ENCODE measurements at places on chromosomes 1 and 21. TPM values are rescaled to one million over a fixed set of nuclear protein-coding genes. Genes with fewer than 3 reads are reported as not detected.

DNA sequence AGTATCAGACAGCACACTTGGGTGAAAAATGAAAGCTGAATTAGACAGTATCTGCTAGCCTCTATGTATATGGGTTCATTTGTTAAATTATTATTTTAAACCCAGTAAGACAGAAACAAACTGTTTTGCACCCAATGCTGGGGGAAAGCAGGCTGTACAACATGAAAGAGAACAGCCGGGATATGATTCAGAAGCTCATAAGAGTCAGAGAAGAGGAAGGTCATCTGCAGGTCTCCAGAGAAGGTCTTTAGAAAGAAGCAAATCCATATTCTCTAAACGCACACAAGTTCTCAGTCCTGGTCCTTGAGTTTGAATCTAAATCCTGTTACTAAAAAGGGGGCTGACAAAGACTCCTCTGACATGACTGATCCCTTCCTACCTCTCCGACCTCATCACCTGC, 155.1 kb downstream of the SIPA1L2 start:
- DNase-seq, result no peak

DNA sequence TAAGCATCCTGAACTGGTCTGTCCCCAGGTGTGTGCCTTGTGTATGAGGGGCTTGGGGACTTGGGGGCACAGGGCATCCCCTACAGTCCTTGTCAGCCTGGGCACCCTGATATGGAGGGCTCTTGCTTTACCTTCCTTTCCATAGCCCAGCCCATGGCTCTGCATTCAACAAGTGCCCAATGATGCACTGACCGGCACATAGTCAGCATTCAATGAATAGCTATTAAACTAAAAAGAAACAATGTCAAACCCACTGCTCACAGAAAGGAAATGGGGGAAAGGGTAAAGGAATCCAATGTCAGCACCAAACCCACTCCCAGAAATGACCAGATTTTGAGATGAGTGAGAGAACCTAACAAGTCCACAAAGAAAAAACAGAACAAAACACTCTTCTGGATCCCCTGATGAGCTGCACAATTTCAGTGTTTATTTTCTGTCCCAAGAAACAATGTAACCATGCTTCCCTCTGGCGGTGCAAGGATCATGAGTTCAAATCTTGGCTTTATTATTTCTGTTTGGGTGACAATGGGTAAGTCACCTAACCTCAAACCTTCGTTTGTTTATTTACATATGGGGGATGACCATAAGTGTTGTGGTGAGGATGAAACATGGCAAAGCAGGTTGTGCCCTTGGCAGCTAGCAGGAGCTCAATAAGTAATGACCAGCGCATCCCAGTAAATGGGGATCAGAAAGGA, 22.0 kb downstream of the SYT6 start:
- DNase-seq, result no peak

GRCh38 chr21:33598051-33598450, 9.6 kb upstream of the DONSON start:
- no peak for DNase-seq

GRCh38 chr1:215710036-215710898, 143.2 kb downstream of the KCTD3 start:
- DNase-seq, result no peak

GRCh38 chr1:232655028-232655745, 25.3 kb upstream of the SIPA1L2 start:
- no peak for DNase-seq

DNA sequence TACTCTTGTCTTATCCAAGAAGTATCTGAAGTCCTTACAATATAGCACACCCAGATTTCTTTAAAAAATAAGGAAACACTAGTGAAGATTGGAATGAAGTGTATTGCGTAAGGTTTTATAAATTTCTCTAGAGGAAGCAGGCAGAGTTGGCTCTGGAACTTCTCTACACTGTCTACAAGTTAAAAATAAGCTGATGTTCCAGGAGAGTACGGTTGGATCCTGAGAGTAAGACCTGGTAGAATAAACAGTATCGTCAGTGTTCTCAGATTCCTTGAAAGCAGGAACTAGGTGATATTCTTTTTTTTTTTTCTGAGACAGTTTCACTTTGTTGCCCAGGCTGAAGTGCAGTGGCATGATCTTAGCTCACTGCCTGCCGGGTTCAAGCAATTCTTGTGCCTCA, 107.9 kb downstream of the USP25 start:
- no peak for DNase-seq

DNA sequence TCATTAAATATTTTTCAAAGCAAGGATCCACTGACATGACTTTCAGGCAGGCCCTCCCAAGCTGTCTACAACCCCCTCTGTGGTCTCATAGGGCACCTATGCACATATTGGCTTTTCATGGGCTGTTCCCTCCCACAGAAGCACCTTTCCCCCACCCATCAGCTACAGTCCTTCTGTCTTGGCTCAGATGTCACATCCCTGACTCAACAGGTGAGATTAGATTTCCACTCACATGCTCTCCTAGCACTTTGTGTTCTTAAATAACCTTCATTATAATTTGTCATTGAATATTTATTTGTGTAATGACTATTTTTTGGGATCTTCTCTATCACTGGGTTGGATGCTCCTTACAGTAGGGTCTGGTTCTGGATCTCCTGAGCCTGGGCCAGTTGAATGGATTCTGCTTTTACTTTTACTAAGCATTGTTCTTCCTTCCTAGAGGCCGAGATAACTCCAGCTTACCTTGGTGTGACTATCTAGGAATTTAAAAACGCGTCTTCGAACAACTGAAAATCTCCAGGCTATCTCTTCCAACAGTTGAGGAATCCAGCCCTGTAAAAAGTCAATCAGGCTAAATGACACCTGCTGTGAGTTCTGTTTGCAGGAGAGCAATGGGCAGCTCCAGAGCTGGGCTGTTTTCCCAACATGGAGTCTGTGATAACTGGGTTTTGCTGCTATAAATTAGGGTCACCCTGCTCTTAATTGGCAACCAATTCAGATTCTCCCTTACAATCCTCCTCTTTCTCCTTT, 16.2 kb downstream of the ROR1 start:
- DNase-seq, result no peak

DNA sequence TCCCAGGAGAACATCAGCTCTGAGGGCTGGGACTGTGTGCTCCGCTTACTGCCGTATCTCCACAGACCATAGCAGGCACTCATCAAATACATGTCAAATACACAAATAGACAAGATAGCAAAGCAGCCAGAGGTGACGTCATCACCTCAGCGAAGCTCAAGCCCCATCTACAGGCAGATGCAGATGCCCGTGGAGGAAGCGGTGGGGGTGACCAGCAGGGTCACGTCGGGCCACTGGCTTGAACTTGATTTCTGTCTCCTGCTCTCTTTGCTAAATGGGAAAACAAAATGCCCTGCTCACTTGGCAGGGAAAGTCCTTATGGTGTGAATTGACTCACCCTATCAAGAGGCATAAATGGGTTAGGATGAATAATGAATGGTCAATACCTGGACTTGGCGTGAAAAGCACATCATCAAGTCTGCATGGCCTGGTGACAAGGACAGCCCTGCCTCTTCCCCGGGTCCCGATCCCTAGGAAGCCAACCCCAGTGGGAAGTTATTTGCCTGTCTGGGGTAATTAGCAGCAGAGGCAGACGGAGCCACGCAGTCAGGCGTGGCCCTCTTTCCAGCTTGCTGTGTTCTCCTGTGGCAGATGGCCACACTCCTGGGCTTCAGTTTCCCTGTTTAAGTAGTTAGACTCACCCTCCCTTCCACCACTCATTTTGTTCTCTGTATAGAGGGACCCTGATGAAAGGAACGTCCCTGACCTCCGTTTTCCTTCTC, 536.0 kb downstream of the NPHP4 start:
- DNase-seq, result no peak

GRCh38 chr21:30714946-30715345, 3.6 kb downstream of the KRTAP21-3 start:
- DNase-seq, result no peak

DNA sequence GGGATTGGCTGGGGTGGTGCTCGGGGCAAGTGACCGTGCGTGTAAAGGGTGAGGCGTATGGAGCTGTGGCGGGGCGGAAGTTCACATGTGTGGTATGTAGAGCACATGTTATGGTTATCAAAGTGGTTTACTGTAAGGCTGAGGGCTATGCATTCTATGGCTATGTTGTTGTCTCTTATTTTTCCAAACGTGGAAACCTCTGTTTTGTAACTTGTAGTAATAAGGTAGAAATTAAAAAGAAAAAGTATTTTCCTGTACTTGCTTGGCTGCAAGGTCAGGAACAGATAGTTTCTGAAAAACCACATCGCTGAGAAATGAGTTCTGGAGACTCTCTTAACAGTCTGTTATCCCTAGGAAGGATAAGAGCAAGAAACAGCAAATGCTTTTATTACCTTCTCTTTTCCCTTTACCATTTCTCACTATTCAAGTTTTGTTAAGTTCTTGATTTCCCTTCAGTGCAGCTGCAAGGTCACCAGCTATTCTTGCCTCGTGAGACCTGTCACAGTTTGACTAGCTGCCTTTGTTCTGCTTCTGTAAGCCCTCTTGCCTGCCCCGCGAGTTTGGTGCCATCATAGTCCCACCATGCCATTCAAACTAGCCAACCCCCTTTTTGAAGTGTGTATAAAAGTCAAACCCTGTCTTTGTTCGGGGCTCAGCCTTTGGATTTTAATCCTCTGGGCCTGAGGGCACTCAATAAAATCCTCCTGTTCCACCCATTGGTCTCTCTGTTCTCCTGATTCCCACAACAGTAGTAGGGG, 9.5 kb downstream of the RNU1-2 start:
- peak; percentile 65 for DNase-seq

- no peak for DNase-seq
Observed at GRCh38 chr21:35607406-35607805, 452.9 kb downstream of the SETD4 start.

DNA sequence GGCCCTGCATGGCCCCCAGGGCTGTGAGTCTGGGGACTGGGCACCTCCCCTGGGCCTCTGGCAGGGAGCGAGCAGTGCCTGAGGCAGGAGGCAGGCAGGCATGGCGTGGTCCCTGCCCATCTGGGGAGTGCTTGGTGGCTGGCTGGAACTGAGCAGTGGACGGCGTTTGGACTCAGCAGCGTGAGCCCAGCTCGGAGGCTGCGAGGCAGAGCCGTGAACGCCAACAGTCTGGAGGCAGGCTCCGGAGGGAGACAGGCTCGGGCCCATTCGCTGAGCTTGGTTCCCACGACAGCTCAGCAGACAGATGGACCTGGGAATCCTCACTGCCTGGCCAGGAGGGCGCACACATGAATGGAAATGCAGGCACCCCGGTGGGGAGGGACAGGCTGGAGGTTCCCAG, 160.7 kb upstream of the POU3F1 start:
- no peak for DNase-seq

- no peak for DNase-seq
Observed at GRCh38 chr1:224198572-224198971, 15.5 kb downstream of the DEGS1 start.

- peak; percentile 6 for DNase-seq
Observed at GRCh38 chr1:112358061-112358770, 37.8 kb upstream of the CTTNBP2NL start.

- DNase-seq, result no peak
Observed at GRCh38 chr1:38341694-38342093, 295.1 kb upstream of the POU3F1 start.

- DNase-seq, result no peak
Observed at GRCh38 chr1:13764588-13765332, 64.8 kb downstream of the PRDM2 start.

GRCh38 chr21:28423521-28424190, 569.0 kb downstream of the LTN1 start:
- DNase-seq, result no peak

GRCh38 chr1:201164645-201165044, 10.4 kb upstream of the TMEM9 start:
- no peak for DNase-seq

DNA sequence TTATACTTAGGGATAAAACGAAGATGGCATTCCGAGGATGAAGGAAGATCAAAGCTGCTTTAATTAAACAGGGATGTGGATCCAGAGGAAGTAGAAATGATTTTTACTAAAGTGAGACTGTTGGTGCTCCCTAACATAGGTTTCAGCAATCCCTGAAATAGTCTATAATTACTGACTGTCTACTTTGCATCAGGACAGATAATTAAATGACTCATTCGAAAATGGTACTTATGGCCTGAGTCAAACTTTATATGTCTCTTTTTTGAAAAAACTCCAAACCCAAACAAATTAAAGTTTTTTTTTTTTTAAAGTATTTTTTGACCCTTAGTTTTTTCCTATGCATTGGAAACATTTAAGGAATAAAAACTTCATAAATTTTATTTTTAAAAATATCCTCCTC, 90.3 kb downstream of the LYST start:
- DNase-seq, result no peak

The ANGPTL7 gene
- not detected for polyA plus RNA-seq

The IKBKE gene
- polyA plus RNA-seq, result 23.0 TPM

The WNT2B gene
- polyA plus RNA-seq, result 3.1 TPM

The FAM151A gene
- polyA plus RNA-seq, result not detected

The CFAP141 gene
- not detected for polyA plus RNA-seq

The FGR gene
- polyA plus RNA-seq, result not detected

The LAMB3 gene
- 2.4 TPM for polyA plus RNA-seq

The L1TD1 gene
- polyA plus RNA-seq, result not detected

The CHODL gene
- not detected for polyA plus RNA-seq

The REG4 gene
- polyA plus RNA-seq, result not detected
